ENCODE measurements at places on chromosomes 2 and 18.

- no peak for DNase-seq
These were observed 405 bp downstream of the CASP10 start for GRCh38 chr2:201183365-201183727.

GRCh38 chr2:127049927-127050802 is 56.8 kb downstream of the BIN1 start:
- DNase-seq = peak; percentile 76

DNA sequence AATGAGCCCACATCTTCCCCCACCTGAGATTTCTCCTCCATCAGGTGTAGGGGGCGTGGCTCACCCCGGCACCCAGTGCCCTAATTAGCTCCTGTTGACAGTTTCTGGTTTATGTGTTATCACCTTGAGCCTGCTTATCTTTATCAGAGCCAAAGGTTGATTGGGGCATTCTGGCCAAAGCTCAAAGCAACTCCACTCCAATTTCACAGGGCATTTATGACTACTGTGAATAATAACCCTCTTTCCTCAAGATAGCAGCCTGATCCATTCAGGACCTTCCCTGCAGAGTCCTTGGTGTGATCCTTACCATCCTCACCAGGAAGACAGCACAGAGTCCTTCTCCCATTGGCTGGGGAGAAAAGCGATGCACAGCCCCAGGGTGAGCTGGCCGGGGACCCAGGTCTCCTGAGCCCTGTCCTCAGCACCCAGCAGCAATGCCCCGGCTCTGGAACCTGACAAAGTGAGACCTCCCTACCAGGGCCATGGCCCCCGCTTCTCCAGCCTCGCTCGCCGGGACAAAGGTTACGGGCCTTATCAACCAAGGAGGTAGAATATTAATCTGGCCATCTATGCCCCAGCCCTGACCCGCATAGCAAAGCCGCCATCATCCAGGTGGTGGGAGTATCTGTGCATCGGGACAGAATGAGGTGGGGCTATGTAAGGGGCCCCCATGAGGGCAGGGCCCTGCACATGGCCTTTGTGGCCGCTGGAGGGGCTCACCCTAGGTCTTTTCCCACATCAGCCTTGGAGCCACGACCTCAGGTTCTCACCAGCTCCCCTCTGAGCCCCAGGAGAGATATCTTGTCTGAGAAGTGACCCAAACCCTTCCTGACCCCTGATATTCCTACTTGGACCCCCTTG is 64.5 kb downstream of the ZFP36L2 start:
- no peak for DNase-seq

DNA sequence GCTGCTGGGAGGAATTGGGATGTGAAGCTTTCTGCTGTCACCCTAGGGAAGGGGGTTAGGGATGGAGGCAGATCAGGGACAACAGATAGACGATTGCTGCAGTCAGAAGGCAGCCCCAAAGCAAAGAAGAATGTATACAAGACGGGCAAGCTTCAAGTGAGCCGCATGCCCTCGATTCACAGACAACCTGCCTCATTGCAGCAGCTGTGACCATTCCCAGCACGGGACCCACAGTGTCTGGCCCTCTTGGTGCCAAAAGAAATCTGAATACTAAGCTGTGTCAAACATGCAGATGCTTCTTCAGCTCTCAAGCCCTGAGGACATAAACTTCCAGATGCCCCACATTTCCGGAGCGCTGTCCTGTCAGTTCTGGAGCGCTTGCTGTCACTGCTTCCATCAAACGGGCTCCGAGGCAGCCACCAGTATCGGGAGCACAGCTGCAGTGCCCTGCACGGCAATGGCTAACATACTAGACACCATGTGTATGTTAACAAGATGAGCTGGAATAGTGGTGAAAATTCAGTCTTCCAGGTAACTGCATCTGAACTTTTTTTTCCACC is 33.8 kb downstream of the PRELID3A start:
- no peak for DNase-seq

All from activated CD4-positive, alpha-beta T cell treated with anti-CD3 and anti-CD28 coated beads, Interleukin-2, Interleukin-6, amounts not matched to agents 100 ng/mL and 50 ng/mL, durations not matched to agents 16 hours and 8 hours (primary cell).